EH (cell line): ENCODE measurements at places on chromosomes 7 and 10.

DNA sequence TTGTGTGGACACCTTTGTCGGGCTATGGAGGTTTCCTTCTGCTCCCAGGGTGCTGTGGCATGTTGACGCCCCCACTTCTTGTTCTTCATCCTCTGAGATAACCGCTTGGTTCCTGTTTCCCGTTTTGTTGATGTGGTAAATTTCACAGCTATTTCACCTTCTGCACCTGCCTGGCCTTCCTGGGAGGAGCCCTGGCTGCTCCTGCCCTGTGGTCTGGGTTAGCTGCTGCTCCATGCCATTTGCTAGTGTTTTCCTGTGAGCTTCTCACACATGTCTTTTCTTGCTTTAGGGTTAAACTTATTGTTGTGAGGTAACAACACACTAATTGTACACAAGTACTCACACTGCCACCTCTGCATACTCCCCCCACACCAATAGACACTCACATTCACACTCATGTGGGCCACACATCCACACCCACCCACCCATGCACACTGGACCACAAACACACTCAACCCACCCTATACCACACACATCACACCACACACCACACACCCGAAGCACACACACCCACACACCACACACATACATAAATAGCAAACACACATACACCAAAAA lies 46.5 kb upstream of the MSMB start:
- no peak for DNase-seq

DNA sequence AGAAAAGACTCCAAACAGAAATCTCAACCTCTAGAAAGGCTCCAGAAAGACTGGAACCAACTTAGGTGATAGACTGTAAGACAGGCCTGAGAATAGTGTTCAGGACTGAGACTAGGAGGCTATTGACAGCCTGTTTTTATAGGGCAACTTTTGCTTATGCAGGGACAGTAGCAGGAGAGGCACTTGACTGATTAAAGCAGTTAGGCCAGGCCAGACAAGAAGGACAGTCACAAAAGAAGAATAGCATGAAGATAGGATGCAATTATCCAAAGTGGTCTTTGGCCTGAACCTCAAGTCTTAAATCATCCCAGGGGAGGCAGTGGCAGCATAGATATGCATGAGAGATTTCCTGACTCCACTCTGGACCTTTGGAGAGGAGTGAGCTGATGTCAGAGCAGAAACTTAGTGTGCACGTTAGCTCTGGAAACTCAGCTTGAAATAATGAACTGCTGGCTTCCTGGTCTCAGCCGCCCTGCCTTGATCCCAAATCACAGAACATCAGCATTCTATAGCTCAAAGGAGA lies 290.6 kb downstream of the SORCS3 start:
- DNase-seq: no peak

- DNase-seq: no peak
Observed at GRCh38 chr10:99233689-99234037, 2.0 kb downstream of the HPSE2 start.

- peak; percentile 63 for DNase-seq
Observed at GRCh38 chr7:30276203-30276900, 8.0 kb upstream of the ZNRF2 start.

GRCh38 chr10:7359356-7359755 lies 51.5 kb downstream of the SFMBT2 start:
- no peak for DNase-seq
